ENCODE measurements at places on chromosomes 2 and 18. TPM values are rescaled to one million over a fixed set of nuclear protein-coding genes. Genes with fewer than 3 reads are reported as not detected.
A peak's percentile ranks its signal among the peaks of the same experiment; 100 is the strongest.

Gene IL1F10
- total RNA-seq, result not detected

Gene CFAP65
- 0.05 TPM for total RNA-seq

Gene ANKRD29
- total RNA-seq, result 1.1 TPM

Gene LYG1
- total RNA-seq, result 0.96 TPM

Gene NOTO
- total RNA-seq, result not detected

Gene NTSR2
- not detected for total RNA-seq

Gene HRH4
- 0.11 TPM for total RNA-seq

Gene COL4A4
- 0.93 TPM for total RNA-seq

Gene CD207
- 0.21 TPM for total RNA-seq

- H3K27me3 ChIP-seq, result no peaks in the 10 kb centered on the region
- no peak for DNase-seq
- no peaks in the 10 kb centered on the region for H3K36me3 ChIP-seq
- no peak overlapping the region for H3K27ac ChIP-seq
Measured at GRCh38 chr2:109340381-109340780, 211.4 kb downstream of the SH3RF3 start.

- no peaks in the 10 kb centered on the region for H3K4me1 ChIP-seq
- H3K27ac ChIP-seq, result no peak overlapping the region
- no peaks in the 10 kb centered on the region for H3K36me3 ChIP-seq
- H3K27me3 ChIP-seq, result no peaks in the 10 kb centered on the region
- H3K4me3 ChIP-seq, result no peak overlapping the region
Measured at GRCh38 chr2:60699617-60700016, 56.5 kb upstream of the PAPOLG start.

DNA sequence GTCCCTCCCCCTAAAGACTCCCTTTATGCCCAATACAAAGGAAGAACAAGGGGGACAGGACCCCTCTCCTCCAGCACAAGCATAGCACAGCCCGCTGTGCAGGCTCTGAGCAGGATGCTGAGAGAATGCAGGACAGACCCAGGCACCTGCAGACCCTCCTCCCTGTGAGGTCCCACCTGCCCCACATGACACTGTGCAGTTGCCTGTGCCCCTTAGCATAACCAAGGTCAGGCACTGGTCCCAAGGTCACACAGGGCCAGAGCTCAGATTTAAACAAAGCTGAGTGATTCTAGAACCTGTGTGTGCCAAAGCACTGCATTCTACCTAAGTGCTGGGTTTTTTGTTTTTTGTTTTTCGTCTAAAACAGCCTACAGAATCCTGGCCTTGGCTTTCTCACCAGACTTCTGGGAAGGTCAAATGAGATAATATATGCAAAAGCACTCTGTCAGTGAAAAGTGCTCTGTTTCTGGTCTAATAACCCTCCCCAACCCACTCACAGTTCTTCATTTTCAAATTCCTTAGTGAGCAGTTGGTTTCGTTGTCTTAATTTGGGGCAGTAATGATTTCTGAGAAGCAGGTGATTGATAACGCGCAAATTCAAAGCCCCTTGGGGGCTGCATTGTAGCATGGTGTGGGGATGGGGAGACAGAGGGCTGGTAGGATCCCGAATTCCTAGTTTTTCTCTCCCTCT is 125.7 kb downstream of the KCTD1 start:
- no peaks in the 10 kb centered on the region for H3K36me3 ChIP-seq
- DNase-seq, result no peak
- H3K27ac ChIP-seq, result no peak overlapping the region
- H3K4me1 ChIP-seq, result no peaks in the 10 kb centered on the region

DNA sequence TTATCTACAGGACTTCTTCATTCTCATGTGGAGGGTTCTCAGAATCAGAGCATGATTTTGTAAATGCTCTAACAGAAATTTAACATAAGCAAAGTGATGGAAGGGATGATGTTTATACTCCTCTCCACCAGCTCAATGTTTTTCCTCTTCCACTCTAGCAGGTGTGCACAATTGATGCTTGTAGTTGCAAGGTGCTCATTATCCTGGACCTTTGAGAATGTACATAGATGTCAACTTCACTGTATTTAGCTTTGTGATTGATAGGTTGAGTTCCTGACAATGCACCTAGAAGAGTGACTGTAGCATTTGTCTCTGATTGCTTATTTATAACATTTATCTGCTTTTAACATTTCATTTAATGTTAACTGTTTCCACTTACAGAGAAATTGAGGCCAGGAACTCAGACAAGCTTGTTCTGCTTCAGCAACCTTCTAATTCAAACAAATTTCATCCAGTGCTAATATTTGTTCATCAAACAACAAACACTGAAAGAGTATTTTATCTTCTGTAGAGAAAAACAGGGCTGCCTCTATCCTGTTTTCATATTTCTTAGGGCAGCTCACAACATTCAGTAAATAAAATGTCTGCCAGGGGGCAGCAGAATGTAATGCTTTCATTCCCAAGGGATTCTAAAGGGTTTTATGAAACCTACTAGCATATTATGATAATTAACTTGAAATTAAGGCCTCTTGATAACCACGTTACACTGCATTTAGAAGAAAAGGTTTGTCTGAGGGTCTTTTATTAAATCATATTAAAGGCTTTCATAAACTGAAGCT is 127.9 kb upstream of the NOL4 start:
- no peaks in the 10 kb centered on the region for H3K27me3 ChIP-seq
- no peaks in the 10 kb centered on the region for H3K4me1 ChIP-seq
- DNase-seq, result no peak
- no peaks in the 10 kb centered on the region for H3K36me3 ChIP-seq
- no peak overlapping the region for H3K27ac ChIP-seq
- no peak overlapping the region for H3K4me3 ChIP-seq

GRCh38 chr2:235917506-235917905 is 250.7 kb downstream of the GBX2 start:
- H3K4me1 ChIP-seq, result no peaks in the 10 kb centered on the region
- H3K4me3 ChIP-seq, result no peak overlapping the region
- no peak for DNase-seq
- no peak overlapping the region for H3K27ac ChIP-seq
- H3K27me3 ChIP-seq, result no peaks in the 10 kb centered on the region

DNA sequence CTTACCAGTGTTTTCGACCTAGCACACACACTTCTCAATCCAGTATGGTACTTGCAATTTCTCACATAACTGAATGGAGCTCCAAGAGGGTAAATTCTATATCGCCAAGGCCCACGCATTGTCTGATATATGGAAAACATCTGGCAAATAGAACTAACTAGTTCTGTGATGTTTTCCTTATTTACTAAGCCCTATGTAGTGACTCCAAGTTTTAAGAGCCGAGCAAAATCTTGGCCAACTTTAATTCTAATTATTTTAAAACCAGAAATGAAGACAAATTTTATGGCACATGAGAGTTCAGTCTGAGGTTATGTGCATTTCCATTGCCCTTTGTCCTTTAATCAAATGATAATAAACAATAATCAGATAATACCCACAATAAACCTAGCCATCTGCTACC is 1119.7 kb upstream of the CNTNAP5 start:
- no peak overlapping the region for H3K27ac ChIP-seq
- H3K27me3 ChIP-seq, result no peaks in the 10 kb centered on the region
- no peak overlapping the region for H3K4me3 ChIP-seq
- no peaks in the 10 kb centered on the region for H3K36me3 ChIP-seq

- no peak overlapping the region for H3K4me3 ChIP-seq
- DNase-seq, result no peak
- no peaks in the 10 kb centered on the region for H3K4me1 ChIP-seq
Measured at GRCh38 chr2:239586651-239587310, 186.0 kb upstream of the HDAC4 start.

DNA sequence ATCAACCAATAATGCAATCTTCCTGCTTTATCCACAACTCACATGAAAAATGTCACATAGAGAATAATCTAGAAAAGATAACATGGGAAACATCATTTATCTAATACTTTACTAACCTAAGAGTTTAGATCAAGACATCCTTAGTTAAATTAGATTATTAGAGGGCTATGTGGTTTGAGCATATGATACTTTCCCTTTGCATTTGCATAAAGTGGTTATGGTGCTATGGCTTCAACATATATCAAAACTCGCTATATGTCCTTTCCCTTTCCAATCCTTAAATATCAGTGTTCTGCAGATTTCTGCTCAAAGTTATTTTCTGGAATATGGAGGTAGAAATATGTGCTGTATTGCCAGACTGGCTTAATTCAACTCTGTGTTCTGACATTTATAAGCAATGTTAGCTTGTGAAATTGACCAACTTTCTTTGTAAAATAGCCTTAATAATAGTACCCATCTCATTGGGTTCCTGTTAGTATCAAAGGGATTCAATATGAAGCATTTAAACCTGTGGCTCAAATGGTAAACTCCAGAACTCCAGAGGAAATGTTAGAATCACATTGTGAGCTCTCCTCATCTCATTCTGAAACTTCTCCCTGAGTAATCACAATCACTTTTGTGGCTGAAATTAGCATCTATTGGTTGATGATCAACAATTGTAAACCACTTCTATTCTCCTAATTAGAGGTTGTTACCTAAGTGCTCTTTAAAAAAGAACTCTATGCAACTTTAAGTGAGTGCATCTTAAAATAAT is 1089.9 kb upstream of the SLC39A10 start:
- no peak for DNase-seq
- no peaks in the 10 kb centered on the region for H3K36me3 ChIP-seq
- no peak overlapping the region for H3K4me3 ChIP-seq
- H3K27me3 ChIP-seq, result no peaks in the 10 kb centered on the region
- no peaks in the 10 kb centered on the region for H3K4me1 ChIP-seq

GRCh38 chr2:27407798-27408491 is 1.4 kb downstream of the PPM1G start:
- peak overlapping the region; percentile 83 for H3K27ac ChIP-seq
- H3K36me3 ChIP-seq, result no peaks in the 10 kb centered on the region
- H3K27me3 ChIP-seq, result no peaks in the 10 kb centered on the region
- peaks cover 3% of the 10 kb centered on the region for H3K4me1 ChIP-seq

DNA sequence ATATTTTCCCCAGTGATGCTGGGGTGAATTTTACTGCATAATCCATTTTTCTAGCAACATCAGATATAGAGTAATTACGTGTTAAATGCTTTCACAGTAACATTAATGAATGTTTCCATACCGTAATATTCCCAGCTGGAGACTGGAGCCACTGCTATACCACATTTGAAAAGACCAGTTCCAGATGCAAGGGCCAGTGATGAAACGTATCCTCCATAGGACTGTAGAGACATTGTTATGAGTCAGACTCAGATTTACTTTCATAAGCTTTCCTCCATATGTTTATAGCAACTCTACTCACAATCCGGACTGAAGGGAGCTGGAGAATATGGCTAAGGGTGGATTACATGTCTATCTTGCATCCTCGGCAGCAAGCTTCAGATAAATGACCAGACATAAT is 22.7 kb upstream of the GCG start:
- no peak overlapping the region for H3K4me3 ChIP-seq
- H3K27ac ChIP-seq, result no peak overlapping the region
- no peaks in the 10 kb centered on the region for H3K4me1 ChIP-seq
- H3K27me3 ChIP-seq, result no peaks in the 10 kb centered on the region

- H3K4me1 ChIP-seq, result no peaks in the 10 kb centered on the region
- no peaks in the 10 kb centered on the region for H3K36me3 ChIP-seq
- no peaks in the 10 kb centered on the region for H3K27me3 ChIP-seq
- DNase-seq, result no peak
- no peak overlapping the region for H3K27ac ChIP-seq
Measured at GRCh38 chr2:235811446-235812184, 317.8 kb downstream of the AGAP1 start.

DNA sequence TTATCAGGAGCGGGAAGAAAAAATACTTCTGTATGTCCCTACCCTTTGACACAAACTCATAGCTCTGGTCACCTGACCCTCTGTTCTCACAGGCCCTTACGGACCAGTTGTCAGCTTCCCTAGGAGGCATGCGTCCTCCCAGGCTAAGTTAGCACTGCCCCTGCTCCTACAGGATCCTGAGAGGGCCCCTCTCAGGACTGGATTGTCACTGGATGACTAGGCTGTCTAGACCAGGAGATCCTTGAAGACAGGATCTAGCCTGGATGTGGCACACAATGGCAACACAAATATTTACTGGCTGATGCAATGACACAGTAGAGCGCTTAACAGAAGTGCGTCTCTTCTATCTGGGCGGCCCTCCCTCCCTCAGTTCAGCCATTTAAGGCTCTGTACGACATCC is 7.7 kb downstream of the FAM228A start:
- no peak for DNase-seq
- no peak overlapping the region for H3K4me3 ChIP-seq
- no peaks in the 10 kb centered on the region for H3K4me1 ChIP-seq

DNA sequence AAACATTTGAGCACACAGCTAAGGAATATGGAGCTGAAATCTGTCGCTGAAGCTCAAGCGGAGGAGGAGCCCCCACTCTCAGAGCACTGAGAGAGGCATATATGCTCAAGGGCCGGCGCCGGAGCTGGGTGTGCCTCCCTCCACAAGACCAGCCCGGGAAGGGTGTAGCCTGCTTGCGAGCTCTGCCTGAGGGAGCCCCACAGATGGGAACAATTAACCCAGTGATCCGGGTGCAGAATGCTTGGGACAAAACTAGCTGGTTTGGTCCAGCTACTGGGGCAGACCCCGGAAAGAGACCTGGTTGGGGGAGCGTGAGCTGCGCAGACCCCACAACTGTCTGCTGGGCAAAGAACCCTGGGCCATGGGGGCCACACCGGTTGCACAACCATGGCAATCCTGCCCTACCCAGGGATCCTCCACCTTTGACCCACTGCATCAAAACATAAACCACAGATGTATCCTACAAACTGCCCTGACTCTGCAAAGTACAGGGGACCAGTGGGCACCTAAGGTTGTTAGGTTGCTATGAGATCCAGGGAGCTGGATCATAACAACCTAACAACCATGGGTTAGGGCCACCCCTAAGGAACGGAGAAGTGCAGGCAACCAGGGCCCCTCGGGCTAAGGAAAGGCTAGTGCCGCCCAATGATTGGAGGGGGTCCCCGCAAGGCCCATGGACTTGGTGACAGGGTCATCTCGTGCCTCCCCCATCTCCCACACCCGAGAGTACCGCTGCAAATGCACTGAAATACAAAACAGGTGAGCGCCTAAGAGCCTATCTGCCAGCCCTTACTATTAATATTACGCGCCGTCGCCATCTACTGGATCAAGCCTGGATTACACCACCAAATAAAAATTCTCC is 53.4 kb upstream of the SCN1A start:
- DNase-seq, result peak; percentile 45
- no peaks in the 10 kb centered on the region for H3K36me3 ChIP-seq
- no peak overlapping the region for H3K27ac ChIP-seq

GRCh38 chr2:162125138-162125537 is 26.9 kb downstream of the GCG start:
- no peaks in the 10 kb centered on the region for H3K27me3 ChIP-seq
- no peak for DNase-seq
- H3K4me3 ChIP-seq, result no peak overlapping the region

DNA sequence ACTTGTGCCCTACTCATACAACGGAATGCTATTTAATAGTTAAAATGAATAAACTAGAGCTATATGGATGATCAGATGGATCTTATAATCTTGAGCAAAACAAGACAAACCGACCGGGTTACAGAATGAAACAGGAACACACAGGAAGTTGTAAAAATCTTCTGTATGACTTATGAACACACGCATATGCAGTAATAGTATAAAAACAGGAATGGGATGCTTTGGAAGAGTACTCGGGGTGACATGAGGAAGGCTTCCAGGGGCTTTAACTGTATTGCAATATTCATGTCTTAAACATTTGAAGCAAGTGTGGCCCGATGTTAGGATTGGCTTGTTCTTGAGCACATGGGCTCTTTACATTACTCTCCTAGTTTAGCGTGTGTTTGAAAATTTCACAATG is 14.9 kb upstream of the E2F6 start:
- no peak overlapping the region for H3K27ac ChIP-seq
- H3K4me1 ChIP-seq, result no peaks in the 10 kb centered on the region
- no peak overlapping the region for H3K4me3 ChIP-seq

GRCh38 chr2:170044751-170045478 is 133.0 kb upstream of the MYO3B start:
- no peaks in the 10 kb centered on the region for H3K36me3 ChIP-seq
- no peak overlapping the region for H3K27ac ChIP-seq
- no peaks in the 10 kb centered on the region for H3K4me1 ChIP-seq
